T-helper 17 cell (primary cell): ENCODE measurements at places on chromosomes 12 and 14.
A peak's percentile ranks its signal among the peaks of the same experiment; 100 is the strongest.

GRCh38 chr12:90991952-90992465, 12.8 kb downstream of the EPYC start:
- no peak overlapping the region for H3K27ac ChIP-seq
- DNase-seq = no peak
- no peaks in the 10 kb centered on the region for H3K36me3 ChIP-seq
- H3K4me3 ChIP-seq = no peak overlapping the region
- peaks cover 5% of the 10 kb centered on the region for H3K27me3 ChIP-seq

DNA sequence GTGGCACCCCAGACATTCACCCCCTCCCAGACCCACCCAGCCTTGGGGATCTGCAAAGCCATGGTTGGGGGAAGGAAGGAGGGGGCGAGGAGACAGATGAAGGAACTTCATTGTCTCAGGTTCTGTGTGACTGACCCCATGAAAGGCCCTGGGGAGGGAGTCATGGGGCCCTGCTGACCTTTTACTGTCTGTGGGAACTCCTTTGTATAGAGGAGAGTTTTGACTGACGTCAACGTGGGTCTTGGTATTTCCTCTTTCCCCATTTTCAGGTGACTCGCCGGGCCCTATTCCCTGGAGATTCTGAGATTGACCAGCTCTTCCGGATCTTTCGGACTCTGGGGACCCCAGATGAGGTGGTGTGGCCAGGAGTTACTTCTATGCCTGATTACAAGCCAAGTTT, 3.1 kb upstream of the RAB5B start:
- H3K4me3 ChIP-seq = no peak overlapping the region
- peaks cover 24% of the 10 kb centered on the region for H3K4me1 ChIP-seq
- no peaks in the 10 kb centered on the region for H3K36me3 ChIP-seq
- no peaks in the 10 kb centered on the region for H3K27me3 ChIP-seq

GRCh38 chr14:32009976-32010581, 67.0 kb upstream of the ARHGAP5 start:
- H3K4me3 ChIP-seq = no peak overlapping the region
- H3K36me3 ChIP-seq = peaks cover 2% of the 10 kb centered on the region
- H3K4me1 ChIP-seq = peaks cover 11% of the 10 kb centered on the region
- DNase-seq = no peak
- H3K27me3 ChIP-seq = peaks cover 26% of the 10 kb centered on the region
- H3K27ac ChIP-seq = no peak overlapping the region

DNA sequence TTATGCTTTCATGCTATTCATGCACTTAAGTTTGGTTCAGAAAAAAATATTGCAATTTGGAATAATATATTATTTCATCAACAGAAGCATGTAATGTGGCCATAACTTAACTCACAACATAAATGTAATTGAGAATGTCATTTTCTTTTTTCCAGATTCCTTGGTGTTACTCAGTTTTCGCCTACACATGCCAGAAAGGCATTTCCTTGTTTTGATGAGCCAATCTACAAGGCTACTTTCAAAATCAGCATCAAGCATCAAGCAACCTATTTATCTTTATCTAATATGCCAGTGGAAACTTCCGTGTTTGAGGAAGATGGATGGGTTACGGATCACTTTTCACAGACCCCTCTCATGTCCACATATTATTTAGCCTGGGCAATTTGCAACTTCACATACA, 14.4 kb downstream of the TRHDE start:
- DNase-seq = no peak
- H3K27ac ChIP-seq = no peak overlapping the region
- peaks cover 5% of the 10 kb centered on the region for H3K27me3 ChIP-seq
- H3K4me3 ChIP-seq = no peak overlapping the region

DNA sequence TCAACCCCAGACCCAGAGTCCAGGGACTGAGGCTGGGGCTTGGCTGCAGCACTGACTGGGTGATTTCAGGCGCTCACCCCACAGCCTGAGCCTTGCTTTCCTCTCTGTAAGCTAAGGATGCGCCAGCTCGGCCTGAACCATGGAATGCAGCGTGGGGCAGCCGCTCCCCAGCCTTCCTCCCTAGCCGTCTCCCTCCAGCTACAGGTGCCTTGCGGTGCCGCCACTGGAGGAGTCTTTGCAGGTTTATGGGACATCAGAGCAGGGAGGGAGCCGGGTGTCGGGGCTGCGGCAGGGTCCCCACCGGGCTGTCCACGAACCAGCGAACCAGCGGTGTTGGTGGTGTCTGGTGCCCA, 19.4 kb downstream of the PPP2R5C start:
- DNase-seq = no peak
- peaks cover 30% of the 10 kb centered on the region for H3K4me1 ChIP-seq
- peaks cover 8% of the 10 kb centered on the region for H3K36me3 ChIP-seq
- peak overlapping the region; percentile 84 for H3K4me3 ChIP-seq
- peak overlapping the region; percentile 59 for H3K27ac ChIP-seq

DNA sequence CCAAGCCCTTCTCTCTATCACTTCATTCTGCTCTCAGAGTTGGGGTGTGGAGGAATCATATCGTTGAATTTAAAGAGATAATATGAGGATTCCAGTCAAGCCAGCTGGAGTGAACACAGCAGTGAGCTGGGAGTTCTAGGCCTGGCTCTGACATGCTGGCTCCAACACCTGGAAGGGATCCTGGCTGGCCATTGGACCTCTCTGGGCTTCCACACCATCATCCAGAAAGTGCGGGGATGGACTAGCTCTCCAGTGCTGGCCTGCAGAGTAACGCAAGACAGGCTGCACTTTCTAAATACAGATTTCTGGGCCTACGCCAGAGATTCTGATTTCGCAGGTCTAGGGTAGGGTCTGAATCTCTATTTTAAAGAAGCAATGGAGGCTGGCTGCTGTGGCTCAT, 34.8 kb upstream of the HDAC7 start:
- DNase-seq = no peak
- no peak overlapping the region for H3K4me3 ChIP-seq
- H3K27me3 ChIP-seq = no peaks in the 10 kb centered on the region
- H3K27ac ChIP-seq = no peak overlapping the region
- H3K4me1 ChIP-seq = peaks cover 5% of the 10 kb centered on the region

- no peaks in the 10 kb centered on the region for H3K36me3 ChIP-seq
- H3K27me3 ChIP-seq = peaks cover 30% of the 10 kb centered on the region
- no peak for DNase-seq
- no peak overlapping the region for H3K4me3 ChIP-seq
- no peak overlapping the region for H3K27ac ChIP-seq
Observed at GRCh38 chr12:4407136-4407535, 27.6 kb upstream of the FGF23 start.

- H3K4me1 ChIP-seq = peaks cover 2% of the 10 kb centered on the region
- H3K27me3 ChIP-seq = peaks cover 32% of the 10 kb centered on the region
- no peak overlapping the region for H3K4me3 ChIP-seq
- DNase-seq = no peak
- no peaks in the 10 kb centered on the region for H3K36me3 ChIP-seq
- H3K27ac ChIP-seq = no peak overlapping the region
Observed at GRCh38 chr12:103677341-103677740, 90.3 kb downstream of the STAB2 start.

DNA sequence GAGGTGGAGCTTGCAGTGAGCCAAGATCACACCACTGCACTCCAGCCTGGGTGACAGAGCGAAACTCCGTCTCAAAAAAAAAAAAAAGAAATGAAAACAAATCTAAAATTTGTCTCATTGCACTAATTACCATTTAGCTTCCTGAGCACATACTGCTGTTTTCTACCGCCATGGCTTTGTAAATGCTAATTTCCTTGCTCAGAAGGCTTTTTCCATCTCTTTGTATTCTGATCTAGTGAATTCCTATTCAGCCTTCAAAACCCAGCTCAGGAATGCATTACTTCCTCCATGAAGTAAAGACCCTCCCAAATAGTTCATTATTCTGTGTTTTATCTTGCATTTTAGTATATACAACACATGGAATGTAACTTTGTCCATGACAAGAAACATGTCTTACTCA, 33.6 kb downstream of the CEP83 start:
- H3K36me3 ChIP-seq = peaks cover 8% of the 10 kb centered on the region
- no peak for DNase-seq
- H3K4me3 ChIP-seq = no peak overlapping the region
- no peaks in the 10 kb centered on the region for H3K27me3 ChIP-seq

DNA sequence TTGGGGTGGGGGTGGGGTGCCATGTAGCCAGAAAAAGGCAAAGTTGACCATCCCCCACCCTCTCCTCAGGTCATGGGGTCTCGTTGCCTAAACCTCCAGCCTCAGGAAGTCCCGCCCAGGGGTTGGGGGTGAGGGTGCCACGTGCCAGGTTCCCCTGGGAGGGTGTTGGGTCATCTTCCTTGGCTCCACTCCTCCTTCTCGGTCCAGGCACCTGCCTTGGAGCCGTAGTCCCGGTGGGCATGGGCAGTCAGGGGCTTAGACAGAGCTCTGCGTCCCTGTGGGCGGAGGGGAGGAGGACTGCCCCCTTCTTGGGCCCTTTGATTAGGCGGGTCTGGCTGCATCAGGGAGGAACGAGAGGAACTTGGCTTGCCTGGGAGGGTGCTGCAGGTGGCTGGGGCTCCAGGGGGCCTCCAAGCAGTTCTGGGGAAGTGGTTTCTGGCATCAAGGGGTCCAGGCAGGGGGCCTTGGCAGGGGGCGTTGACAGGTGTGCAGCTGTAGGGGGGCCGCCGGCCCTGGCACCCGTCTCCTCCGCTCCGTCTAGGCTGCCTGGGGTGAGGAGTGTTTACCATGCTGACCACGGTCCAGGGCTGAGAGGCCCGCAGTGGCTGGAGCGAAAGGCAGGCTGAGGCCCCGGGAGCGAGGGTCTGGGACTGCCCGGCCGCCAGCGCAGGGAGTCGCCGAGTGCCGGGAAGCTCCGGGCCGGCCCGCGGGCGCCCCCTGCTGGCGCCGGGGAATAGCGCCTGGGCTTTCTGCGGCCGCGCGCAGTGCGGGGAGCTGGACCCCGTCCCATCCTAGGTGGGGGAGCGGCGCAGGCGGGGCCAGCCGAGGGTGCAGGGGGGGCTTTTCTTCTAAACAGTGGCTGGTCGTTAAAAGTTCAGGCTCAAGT, 7.9 kb downstream of the SETD1B start:
- no peaks in the 10 kb centered on the region for H3K36me3 ChIP-seq
- peak overlapping the region; percentile 85 for H3K27ac ChIP-seq
- peak; percentile 68 for DNase-seq

GRCh38 chr12:95687937-95688336, 102.6 kb downstream of the NTN4 start:
- DNase-seq = no peak
- H3K36me3 ChIP-seq = no peaks in the 10 kb centered on the region
- H3K27ac ChIP-seq = no peak overlapping the region
- H3K4me1 ChIP-seq = no peaks in the 10 kb centered on the region
- no peaks in the 10 kb centered on the region for H3K27me3 ChIP-seq

GRCh38 chr14:24171422-24172260, at the start of gene REC8:
REC8 (plus strand) TSS chr14:24172080; CDS start chr14:24172553, 473 bp downstream.
- peaks cover 10% of the 10 kb centered on the region for H3K36me3 ChIP-seq
- H3K27ac ChIP-seq = peak within 1 kb of the TSS; percentile 90
- H3K27me3 ChIP-seq = no peaks in the 10 kb centered on the region
- DNase-seq = peak; percentile 33

DNA sequence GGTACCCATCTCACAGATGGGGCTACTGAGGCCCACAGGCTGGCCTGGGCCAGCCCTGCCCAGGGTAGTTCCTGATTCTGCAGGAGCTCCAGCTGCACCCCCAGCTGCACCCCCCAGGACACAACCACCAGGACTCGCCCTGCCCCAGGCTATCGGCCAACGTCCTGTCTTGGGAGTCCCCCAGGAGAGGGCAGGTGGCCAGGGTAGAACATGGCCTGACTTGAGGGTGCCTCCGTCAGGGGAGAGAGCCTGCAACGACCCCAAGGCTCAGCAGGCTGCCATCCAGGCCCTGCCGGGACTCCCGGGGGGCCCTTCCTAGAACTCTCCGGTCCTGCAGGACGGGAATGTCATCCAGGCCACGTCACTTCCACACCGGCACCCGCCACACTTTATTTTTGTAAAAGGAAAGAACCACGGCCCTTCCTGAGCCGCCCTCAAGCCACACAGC, 15.8 kb downstream of the JAG2 start:
- no peak overlapping the region for H3K4me3 ChIP-seq
- H3K4me1 ChIP-seq = no peaks in the 10 kb centered on the region
- H3K27me3 ChIP-seq = no peaks in the 10 kb centered on the region
- H3K27ac ChIP-seq = no peak overlapping the region
- DNase-seq = no peak

- H3K36me3 ChIP-seq = peaks cover 2% of the 10 kb centered on the region
- no peak overlapping the region for H3K4me3 ChIP-seq
- H3K4me1 ChIP-seq = peaks cover 4% of the 10 kb centered on the region
- no peak for DNase-seq
- H3K27me3 ChIP-seq = peaks cover 38% of the 10 kb centered on the region
Observed at GRCh38 chr12:29612912-29613311, 115.4 kb upstream of the OVCH1 start.

GRCh38 chr12:124423761-124424515, 129.0 kb downstream of the RFLNA start:
- DNase-seq = no peak
- no peak overlapping the region for H3K27ac ChIP-seq
- H3K27me3 ChIP-seq = no peaks in the 10 kb centered on the region
- H3K4me1 ChIP-seq = no peaks in the 10 kb centered on the region
- no peak overlapping the region for H3K4me3 ChIP-seq
- peaks cover 2% of the 10 kb centered on the region for H3K36me3 ChIP-seq

- H3K27me3 ChIP-seq = no peaks in the 10 kb centered on the region
- H3K27ac ChIP-seq = no peak overlapping the region
- H3K4me3 ChIP-seq = no peak overlapping the region
- DNase-seq = no peak
Observed at GRCh38 chr14:88614218-88614907, 51.5 kb downstream of the ZC3H14 start.

- H3K36me3 ChIP-seq = no peaks in the 10 kb centered on the region
- DNase-seq = no peak
- H3K27me3 ChIP-seq = no peaks in the 10 kb centered on the region
Observed at GRCh38 chr12:16884056-16884455, 278.1 kb upstream of the LMO3 start.

- H3K4me3 ChIP-seq = no peak overlapping the region
- H3K4me1 ChIP-seq = no peaks in the 10 kb centered on the region
- no peaks in the 10 kb centered on the region for H3K27me3 ChIP-seq
- no peak for DNase-seq
- no peak overlapping the region for H3K27ac ChIP-seq
Observed at GRCh38 chr14:55846826-55847446, 266.9 kb downstream of the KTN1 start.

DNA sequence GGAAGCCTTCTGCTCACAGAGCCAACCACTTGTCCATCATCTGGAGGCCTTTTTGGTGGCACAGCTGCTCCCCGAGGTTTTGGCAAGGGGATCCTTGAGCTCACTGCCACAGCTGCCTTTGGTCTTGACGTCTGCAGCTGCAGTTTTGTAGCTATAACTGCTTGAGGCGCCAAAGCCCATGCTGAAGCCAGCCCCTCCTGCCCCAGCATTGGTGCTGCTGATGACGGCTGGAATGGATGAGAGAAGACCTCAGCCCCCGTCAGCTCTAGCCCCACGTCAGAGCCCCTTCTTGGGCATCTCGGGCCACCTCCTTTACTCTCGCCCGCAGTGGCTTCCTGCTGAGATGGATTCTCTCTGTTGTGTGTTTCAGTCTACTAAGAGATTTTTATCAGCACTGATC, 12.3 kb upstream of the KRT74 start:
- peak; percentile 29 for DNase-seq
- H3K4me3 ChIP-seq = no peak overlapping the region
- H3K4me1 ChIP-seq = peaks cover 27% of the 10 kb centered on the region
